Stimulated activated CD4-positive, alpha-beta T cell treated with anti-CD3 and anti-CD28 coated beads, Interleukin-4, amount 100 ng/mL, for 4 hours (primary cell): ENCODE measurements at places on chromosomes 11 and 22.

DNA sequence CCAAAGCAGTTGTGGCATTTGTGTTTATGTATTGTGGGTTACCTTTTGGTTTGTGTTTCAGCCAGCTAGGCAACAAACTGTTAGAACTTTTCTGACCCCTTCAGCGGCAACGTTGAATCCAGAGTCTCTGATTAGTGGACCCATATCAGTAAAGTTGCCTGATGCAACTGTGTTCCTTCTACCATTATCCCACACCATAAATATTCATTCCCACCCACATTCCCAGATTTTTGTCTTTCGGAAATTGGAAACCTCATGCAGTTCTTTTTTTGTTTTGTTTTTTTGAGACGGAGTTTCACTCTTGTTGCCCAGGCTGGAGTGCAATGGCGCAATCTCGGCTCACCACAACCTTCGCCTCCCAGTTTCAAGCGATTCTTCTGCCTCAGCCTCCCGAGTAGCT lies 30.7 kb upstream of the RBX1 start:
- no peak for DNase-seq

DNA sequence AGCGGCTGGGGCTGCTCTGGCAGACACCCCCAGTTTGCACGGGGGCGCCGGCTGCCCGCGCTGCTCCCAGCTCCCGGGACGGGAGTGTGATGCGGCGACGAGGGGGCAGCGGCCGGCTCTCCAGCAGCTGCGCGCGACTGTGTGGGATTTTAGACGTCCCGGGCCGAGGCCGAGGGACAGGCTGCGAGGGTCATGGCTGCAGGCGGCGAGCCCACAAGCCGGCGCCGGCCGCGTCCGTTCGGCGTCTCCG lies 159 bp downstream of the FZD4 start:
- no peak for DNase-seq

DNA sequence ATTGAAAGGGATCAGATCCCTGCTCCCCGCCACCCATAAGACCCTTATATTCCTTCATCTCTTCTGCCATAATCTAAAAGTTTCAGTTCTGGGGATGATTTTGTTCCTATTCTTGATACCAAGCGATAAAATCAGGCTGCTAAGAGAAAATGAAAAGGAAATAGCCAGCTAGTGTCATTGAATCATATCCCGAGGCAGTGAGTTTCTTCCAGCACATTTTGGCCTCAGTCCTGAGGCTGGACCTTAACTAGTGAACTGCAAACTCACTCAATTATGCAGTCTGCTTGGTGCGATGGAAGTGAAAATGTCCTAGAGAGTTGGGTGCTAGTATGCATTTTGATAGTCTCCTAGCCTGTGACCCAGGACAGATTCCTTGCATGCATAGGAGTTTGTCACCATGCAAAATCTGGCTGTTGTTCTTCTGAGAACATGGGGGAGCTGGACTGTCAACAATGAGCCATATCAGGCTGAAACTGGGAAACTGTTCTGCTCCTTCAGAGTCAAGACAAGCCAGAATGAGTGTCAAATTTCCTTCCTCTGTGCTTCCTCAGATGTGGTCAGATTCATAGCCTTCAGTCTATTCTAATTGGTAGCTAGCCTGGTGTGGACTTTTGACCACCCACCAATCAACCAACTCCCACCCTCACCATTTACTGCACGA lies 102.9 kb downstream of the CCDC81 start:
- DNase-seq: no peak

GRCh38 chr22:31347251-31348008 lies 1.3 kb upstream of the PATZ1 start:
- DNase-seq: peak; percentile 62
